Fibroblast of villous mesenchyme (primary cell): ENCODE measurements at places on chromosomes 2 and 18.
A peak's percentile ranks its signal among the peaks of the same experiment; 100 is the strongest.

DNA sequence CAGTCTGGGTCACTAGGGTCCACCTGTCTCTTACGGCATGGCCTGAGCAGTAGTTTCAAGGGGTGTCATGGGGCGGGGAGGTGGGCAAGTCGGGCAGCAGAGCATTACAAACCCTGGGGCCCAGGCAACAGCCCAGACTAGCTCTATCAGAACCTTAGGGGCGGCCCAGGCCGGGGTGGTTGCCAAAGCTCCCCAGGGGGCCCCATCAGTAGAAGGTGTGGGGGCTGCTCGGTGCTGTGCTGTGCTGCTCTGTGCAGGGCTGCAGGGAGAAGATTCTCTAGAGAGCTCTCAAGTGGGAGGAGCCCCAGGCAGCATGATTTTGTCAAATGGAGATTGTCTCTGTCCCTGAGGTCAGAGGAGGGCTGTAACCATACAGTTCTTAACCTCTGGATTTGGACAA lies 36.4 kb upstream of the SLC14A1 start:
- no peak for DNase-seq

GRCh38 chr18:50231621-50232020 lies 34.7 kb downstream of the CFAP53 start:
- no peak for DNase-seq

- no peak for DNase-seq
Observed at GRCh38 chr2:126843081-126843480, 55.6 kb upstream of the TEX51 start.

DNA sequence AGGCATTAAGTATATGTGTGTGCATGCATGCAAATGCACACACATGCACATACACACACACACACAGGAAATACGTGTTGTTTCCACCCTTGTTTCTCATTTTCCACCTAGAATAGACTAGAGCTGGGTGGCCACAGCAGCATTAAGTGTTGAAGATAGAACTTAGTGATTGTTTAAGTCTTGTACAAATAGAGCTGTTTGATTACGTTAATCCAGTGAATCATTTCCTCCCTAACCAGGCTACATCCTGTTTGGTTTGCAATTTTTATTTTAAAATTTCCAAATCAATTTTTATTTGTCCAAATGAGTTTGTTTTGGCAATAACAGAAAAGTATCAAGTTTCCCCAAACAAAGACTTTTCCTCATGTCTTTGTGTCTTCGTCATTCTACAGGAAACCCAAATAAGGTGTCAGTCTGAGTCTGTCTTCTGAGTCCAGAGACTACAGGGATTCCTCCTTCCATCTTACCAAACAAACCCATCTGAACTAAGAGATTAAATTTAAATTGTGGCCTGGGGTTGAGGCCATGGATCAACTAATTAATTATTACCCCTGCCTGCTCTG lies 74.6 kb upstream of the GALNT5 start:
- peak; percentile 90 for DNase-seq

DNA sequence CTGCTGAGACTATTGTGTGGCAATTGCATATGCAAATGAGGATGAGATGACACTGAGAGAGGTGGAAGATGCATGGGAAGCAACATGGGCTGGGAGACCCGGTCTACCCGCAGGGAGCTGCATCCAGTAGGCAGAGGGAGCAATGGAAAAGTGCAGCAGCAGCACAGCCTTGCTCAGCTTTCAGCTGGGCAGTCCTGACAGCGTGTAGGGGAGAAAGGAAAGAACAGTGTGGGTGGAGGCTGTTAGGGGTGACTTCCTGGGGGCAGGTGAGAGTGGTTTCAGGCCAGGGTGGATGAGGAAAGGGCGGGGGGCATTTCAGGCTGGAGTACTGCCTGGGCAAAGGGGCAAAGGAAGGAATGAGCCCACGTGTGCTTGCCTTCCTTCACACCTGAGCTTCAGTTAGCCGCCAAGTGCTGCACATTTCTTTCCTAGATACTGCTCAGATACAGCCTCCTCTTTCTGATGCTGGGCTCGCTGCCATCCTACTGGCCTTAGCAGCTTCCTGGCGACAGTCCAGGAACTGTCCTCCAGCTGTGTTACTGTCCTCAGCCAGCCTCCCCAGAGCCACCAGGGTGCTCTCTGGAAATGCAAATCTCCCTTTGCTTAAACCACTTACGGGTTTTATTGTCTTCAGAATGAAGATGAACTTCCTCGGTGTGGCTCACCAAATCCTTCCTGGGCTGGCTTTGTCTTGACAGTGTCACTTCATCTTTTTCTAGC lies 276.3 kb downstream of the TSN start:
- DNase-seq = no peak
